Dorsolateral prefrontal cortex (tissue), 122 donors: ENCODE measurements at places on chromosomes 4 and X. TPM values are rescaled to one million over a fixed set of nuclear protein-coding genes. Genes with fewer than 3 reads are reported as not detected.

- no peak for DNase-seq
Measured at GRCh38 chr4:153729895-153730294, 29.9 kb downstream of the RNF175 start.

DNA sequence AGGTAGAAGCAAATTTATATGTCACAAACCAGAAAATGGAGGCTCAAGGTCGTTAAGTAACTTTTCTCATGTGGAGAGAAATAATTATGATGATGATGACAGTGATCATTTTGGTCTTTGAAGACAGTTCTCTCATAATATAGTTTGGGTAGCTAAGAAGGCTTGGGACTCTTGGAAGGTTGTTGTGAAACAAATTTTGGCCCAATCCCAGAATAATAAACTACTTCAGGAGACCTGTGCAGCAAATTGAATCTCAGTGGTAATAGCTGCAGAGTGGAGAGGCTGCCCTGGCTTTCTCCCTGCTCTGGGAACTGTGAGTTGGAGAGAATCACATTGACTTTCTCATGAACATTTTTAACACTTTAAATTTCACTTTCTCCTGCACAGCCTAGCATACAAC is 217.2 kb upstream of the BOD1L1 start:
- no peak for DNase-seq

- no peak for DNase-seq
Measured at GRCh38 chrX:148542481-148543255, 42.3 kb downstream of the AFF2 start.

Gene WDR45
- 80.1 TPM for total RNA-seq

- no peak for DNase-seq
Measured at GRCh38 chr4:127936974-127937373, 28.0 kb downstream of the MFSD8 start.

DNA sequence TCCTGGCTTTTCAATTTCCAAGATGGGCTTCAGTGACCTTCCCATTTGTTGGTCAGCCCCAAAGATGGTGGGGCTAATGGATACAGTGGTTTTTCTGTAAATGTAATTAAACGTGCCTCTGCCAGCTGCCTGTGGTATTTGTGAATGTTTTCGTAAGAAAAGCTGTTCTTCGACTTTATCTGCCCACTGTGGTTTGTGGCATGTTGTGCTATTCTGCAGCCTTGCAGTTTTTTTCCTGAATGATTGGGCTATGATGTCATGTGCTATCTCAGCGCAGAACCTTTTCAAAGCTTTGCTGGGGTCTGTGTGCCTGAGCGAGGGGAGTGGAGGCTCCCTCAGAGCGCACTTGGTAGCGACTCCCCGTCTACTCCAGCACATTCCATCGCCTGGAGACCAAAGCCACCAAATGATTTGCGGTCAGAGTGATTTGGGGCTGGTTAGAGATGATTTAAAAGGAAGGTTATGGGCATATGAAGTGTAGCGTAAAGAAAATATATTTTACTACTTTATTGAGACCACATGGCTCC is 137.5 kb downstream of the PALLD start:
- no peak for DNase-seq

Gene ZNF141
- 29.5 TPM for total RNA-seq

GRCh38 chr4:37896206-37896860 is 5.4 kb downstream of the TBC1D1 start:
- DNase-seq = no peak

GRCh38 chr4:14716691-14717090 is 285.6 kb upstream of the CPEB2 start:
- DNase-seq = no peak

GRCh38 chrX:57821703-57822387 is 88.4 kb downstream of the ZXDA start:
- no peak for DNase-seq

- no peak for DNase-seq
Measured at GRCh38 chrX:120380699-120381098, 18.8 kb downstream of the ATP1B4 start.

Gene MID1
- 7.7 TPM for total RNA-seq

DNA sequence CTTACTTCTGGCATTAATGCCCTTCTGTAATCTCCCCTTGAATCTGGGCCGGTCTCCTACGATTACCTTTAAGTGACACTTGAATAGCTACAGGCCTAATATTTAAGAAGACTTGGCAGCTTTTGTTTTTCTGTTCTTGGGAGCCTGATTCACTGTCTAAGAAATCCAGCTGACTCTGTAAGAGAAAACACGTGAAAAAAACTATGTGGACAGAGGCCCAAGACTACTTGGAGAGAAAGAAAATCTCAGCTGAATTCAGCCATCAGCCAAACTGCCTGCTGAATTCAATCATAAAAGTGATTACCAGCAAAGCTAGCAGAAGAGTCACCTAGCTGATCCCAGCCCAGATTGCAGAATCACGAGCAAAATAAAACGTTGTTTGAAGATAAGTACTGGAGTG is 521.2 kb downstream of the MID1IP1 start:
- no peak for DNase-seq
